ENCODE measurements at places on chromosomes 11 and 22.

GRCh38 chr11:19060629-19061028 lies at the start of gene MRGPRX2:
MRGPRX2 (minus strand) TSS chr11:19060717; CDS start chr11:19056402, 4,315 bp downstream.
- DNase-seq, result no peak

DNA sequence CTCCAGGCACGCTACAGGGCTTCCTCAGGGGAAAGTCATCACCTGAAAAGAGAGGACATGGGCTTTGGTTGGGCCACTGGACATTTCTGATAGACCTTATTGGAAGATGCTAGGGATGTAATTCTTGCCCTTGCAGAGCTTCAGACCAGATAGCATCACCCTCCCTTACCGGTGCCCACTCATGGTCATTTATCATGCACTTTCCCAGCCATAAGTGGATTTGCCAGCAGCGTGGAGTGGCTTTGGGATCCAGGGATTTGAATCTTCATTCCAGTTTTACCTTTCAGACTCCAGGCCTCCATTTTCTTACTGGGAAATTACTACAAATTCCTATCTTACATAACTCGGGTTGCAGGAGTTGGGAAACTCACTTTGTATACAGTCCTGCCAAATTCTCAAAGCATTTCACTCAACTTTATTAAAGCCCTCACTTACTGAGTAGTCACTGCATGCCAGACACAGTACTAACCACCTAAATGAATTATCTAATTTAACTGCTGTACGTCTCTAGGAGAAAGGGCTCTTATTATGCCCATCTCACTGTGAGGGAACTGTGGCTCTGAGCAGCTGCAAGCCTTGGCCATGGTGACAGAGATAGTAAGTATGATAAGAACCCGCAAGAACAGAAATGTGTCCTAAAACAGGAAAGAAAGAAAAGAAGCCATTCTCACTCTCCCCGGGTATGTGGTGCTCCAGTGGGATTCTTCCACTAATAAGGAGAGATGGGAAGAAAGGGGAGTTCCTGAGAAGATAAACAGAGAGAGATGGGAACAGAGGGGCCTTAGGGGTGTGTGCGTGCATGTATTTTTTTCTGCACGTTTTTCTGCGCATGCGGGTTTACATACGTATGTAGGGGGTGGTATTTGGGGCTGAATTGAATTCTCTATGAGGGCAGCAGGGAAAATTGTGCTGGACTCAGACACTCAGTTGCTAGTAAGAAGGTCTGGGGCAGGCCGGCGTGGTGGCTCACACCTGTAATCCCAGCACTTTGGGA lies 9.7 kb downstream of the CHRM1 start:
- no peak for DNase-seq

DNA sequence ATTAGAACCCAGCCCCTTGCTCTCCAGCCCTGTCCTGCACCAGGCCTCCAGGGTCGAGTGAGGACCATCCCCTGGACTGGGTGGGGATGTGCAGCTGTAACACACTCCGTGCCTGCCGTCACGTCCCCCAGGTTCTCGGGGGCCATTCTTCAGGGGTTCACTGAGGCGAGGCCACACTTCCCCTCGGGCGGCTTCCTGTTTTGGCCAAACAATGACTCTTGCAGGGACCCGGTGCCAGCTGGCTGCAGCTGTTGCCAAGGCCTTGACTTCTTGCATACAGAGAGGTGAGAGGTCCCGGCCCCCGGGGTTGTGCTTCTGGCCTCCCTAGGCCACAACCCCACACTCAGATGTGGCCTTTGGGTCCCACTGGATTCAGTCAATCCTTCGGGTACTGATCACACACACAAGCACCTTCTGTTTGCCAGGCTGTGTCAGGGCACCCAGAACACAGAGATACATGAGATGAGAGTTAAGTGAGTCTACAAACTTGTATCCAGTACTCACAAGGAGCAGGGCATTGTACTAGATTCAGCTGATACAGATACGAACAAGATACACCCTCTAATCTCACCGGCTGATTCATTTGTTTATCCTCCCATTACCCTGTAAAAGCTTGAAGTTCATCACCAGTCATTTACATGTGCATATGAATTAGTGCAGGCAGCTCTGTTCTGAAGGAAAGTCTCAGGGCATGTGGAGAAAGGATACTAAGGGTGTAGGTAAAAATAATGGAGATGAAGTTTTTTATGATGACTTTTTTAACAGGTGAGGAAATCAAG lies 32.9 kb downstream of the LRRC32 start:
- DNase-seq, result no peak

GRCh38 chr11:123439616-123440015 lies 9.5 kb downstream of the GRAMD1B start:
- no peak for DNase-seq

- peak; percentile 23 for DNase-seq
These were observed 36.0 kb upstream of the PACSIN2 start for GRCh38 chr22:43050995-43051394.

- no peak for DNase-seq
These were observed 25.5 kb upstream of the HORMAD2 start for GRCh38 chr22:30054764-30055069.

DNA sequence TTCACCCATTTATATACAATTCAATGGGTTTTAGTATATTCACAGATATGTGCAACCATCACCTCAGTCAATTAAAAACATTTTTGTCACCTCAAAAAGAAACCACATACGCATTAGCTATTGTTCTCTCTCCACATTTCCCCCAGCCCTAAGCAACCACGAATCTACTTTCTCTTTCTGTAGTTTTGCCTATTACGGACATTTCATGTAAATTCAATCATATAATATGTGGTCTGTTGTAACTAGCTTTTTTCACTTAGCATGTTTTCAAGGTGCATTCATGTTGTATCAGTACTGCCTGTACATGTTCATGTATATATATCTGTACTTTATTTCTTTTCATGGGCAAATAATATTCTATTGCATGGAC lies 104.7 kb upstream of the RRM1 start:
- DNase-seq, result no peak

- no peak for DNase-seq
These were observed 42.4 kb upstream of the TSKU start for GRCh38 chr11:76740772-76741171.
